ENCODE measurements at places on chromosomes 6 and 20. TPM values are rescaled to one million over a fixed set of nuclear protein-coding genes. Genes with fewer than 3 reads are reported as not detected.

The FAM120B gene
- total RNA-seq: 20.1 TPM

The HLA-DRB5 gene
- total RNA-seq: 14.3 TPM

The THEMIS gene
- total RNA-seq: 0.22 TPM

The BTN3A1 gene
- total RNA-seq: 9.7 TPM

The TBX18 gene
- 3.5 TPM for total RNA-seq

Measured in left ventricle myocardium inferior (tissue), 1 donor.